ENCODE measurements at places on chromosomes 12 and 14.
A peak's percentile ranks its signal among the peaks of the same experiment; 100 is the strongest.

GRCh38 chr14:100070310-100070709, 5.1 kb downstream of the EVL start:
- peak; percentile 36 for DNase-seq

DNA sequence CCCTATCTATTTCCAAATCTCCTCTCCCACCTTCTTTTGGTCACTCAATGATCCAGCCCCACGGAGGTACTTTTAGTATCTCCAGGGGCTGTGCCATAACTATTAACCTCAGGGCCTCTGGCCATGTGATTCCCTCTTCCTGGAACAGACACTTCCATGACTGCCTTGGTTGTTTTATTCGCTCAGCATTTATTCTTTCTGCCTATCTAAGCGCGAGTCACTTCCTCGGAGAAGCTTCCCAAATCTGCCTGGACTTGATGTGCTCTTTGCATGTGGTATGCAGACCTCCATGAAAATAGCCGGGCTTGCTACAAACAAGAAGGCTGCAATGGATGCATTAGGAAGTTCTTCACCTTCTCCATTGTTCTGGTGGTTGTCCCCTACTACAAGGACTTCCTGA, 939.0 kb upstream of the TMEM132C start:
- DNase-seq = no peak

- DNase-seq = no peak
Measured at GRCh38 chr12:4240981-4241380, 32.6 kb upstream of the CCND2 start.

- DNase-seq = no peak
Measured at GRCh38 chr12:119642986-119643385, 24.9 kb upstream of the PRKAB1 start.

DNA sequence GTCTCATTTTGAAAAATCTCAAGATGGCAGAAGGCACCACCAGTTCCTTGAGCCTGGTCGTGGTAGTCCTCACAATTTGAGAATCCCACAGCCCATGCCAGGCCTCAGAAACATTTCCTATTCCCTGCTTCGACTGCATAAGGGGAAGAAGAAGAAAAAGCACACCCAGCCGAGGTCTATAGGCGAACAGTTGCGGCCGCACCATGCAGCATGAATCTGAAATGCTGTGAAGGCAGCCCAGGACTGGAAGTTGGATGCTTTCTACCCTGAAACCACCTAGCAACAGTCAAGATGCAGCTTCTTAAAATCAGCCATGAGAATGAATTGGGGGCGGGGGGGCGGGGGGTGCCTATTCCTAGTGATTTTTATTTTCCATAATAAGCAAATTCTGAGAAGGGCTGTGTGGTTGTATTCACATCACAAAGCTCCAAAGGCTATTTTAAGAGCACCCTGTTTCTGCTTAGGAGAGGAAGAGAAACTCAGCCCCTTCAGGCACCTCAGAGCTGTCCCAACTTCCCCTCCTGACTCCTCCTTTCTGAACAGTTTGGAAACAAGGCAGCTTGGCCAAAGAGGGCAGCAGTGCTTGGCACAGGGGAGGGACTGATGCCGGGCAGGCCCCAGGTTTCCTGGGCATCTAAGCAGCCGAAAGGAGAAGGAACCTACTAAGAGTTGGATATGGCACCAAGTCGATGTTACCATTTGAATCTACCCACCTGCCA, 172.5 kb upstream of the FOXN3 start:
- DNase-seq = no peak

- no peak for DNase-seq
Measured at GRCh38 chr12:15829949-15830348, 40.8 kb upstream of the EPS8 start.

DNA sequence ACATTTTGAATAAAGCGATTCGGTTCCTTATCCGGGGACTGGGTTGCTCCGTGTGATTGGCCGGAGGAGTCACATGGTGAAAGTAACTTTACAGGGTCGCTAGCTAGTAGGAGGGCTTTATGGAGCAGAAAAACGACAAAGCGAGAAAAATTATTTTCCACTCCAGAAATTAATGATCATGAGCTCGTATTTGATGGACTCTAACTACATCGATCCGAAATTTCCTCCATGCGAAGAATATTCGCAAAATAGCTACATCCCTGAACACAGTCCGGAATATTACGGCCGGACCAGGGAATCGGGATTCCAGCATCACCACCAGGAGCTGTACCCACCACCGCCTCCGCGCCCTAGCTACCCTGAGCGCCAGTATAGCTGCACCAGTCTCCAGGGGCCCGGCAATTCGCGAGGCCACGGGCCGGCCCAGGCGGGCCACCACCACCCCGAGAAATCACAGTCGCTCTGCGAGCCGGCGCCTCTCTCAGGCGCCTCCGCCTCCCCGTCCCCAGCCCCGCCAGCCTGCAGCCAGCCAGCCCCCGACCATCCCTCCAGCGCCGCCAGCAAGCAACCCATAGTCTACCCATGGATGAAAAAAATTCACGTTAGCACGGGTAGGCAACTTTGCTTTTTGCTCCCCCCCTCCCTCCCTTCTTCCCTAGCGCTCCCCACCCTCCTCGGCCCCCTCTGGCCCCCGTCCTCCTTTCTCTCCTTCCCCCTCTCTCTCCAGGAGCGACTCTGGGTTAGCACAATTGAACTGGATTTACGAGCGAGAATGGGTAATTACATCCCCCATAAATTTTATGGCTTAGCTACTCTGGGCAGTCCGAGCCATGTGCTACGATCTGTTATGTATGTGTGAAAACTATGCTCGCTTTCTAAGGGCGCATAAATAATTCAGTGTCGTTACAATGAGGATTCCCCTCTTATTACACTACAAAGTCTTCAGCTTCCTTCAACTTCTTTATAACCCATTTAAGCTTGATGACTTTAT, at the start of gene HOXC4:
Gene HOXC4, plus strand, starts transcription at position 85 of the 991 bp plus-strand sequence. Its CDS starts 88 bp downstream, at position 173.
- DNase-seq = no peak

DNA sequence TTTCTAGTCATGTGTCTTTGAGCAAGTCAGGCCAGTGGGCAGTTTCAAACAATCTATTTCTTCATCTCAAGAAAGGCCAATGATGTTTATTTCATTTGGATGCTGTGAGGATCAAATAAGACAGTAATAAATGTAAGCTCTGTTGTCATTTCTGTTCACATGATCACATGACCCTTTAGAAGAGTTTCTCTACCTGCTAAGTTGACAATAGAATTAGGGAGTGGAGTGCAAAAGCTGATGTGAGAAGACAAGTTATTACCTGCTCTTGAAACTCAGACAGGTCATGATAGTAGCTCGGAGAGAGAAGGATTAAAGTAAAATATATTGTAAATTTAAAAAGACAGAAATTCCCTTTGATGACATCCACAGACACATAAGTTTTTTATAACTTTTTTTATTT, 37.3 kb upstream of the DCN start:
- DNase-seq = no peak

DNA sequence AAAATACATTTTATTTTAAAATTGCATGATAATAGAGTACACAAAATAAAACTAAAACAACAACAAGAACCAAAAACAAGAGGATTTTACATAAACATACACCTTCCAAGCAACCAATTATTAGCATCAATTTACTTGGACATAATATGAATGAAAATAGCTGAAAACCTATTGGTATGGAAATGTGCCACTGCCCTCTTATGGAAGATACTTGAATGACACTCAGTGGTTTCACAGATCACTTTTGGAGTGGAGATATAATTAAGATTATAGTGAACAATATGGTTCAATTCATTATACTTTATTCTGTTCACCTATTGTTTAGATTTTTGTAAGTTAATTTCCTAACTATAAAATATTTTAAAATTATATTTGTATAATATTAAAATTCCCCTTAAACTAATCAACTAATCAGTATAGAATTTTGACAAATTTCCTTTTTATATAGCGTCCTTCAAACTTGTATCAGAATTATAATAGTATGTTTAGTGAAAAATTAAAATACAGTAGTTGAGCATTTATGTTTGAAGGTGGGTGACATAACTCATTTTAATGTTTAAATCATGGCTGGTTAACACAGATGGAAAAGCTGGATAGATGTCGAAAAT, 70.1 kb downstream of the SLC6A15 start:
- DNase-seq = no peak

- no peak for DNase-seq
Measured at GRCh38 chr12:130970165-130970907, 16.6 kb downstream of the ADGRD1 start.

- DNase-seq = no peak
Measured at GRCh38 chr12:23098110-23098509, 473.1 kb downstream of the ETNK1 start.

- DNase-seq = no peak
Measured at GRCh38 chr14:92143962-92144361, 22.2 kb downstream of the CPSF2 start.

DNA sequence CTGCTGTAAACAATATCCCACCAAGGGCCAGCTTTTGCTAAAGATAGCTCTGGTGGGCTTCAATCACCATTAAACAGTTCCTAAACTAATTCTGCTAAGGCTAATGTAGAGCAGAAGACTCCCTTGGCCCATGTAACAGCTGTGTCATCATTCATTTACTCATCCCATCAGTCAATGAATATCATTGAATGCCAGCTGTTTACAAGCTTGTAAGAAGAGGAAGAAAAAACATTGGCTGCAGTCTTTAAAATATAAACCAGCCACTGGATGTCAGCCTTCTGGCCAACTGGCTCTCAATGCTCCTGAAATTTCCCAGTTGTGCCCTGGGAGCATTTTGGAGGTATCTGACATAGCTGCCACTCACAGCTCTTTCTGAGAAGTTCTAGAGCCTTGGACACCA, 18.0 kb upstream of the MAP3K9 start:
- DNase-seq = no peak

DNA sequence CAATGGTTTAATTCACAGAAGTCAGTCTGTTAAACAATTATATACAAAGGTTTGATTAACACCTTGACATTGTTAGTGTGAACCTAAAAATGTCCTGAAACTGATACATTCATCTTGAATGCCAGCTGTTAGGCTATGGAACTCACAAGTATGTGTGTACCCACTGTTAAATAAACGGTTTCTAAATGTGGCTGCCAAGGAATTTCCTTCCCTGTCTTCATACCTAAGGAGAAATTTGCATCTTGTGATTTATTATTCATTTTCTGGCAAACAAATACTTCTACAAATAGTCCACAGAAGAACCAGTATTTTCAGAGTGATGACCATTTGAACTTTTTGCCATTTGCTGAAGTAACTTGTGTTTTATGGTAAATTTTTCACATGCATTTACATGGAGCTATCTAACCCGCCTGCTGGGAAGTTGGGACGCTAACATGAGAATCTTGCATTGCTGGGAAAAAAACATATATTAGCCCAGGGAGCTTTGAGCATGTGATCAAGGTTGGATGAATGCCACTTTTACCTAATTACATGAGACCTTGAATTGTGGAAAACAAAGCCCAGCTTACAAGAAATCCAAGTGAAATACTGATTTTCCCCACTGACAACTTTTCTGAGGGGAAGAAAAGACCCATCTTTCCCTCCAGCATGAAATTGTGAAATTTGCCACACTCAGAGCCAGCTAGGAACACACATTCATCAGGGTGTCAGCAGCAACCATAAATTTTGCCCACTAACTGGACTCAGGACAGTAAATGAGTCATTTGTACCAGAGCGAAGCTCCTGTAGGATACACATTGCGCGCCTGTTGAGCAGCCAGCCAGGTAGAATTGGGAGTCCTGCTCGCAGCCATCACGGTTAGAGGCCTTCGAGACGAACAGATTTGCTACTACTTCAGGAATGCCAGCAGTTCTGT, 118.0 kb downstream of the KICS2 start:
- DNase-seq = no peak

GRCh38 chr12:108210001-108210400, 80.9 kb downstream of the WSCD2 start:
- DNase-seq = no peak

GRCh38 chr12:118880720-118881493, 100.4 kb upstream of the SRRM4 start:
- no peak for DNase-seq

DNA sequence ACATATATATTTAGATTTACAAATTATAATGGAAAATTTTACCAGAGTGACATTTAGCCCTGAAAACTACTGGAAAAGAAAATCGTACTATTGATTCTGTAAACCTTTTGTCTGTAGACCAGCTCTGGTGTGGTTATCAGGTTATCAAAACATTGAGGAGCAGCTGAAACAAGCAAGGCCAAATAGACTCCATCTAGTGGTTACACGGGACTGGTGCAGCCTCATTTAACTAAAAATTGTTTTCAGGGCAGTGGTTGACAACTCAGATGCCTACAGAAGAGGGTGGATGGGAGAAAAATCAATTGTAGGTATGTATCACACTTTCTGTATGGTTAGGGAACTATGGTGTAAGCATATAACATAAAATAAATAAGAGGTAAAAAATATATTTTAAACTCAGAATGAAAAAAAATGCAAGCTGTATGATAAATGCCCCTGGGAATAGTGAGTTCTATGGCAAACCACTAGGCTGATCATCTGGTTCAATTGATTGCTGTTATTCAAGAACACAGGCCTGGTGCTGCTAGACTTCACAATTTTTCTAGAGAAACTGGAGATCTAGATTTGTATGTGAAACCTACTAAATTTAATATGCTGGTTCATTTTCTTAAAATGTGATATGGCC, 51.2 kb downstream of the ACSS3 start:
- no peak for DNase-seq

DNA sequence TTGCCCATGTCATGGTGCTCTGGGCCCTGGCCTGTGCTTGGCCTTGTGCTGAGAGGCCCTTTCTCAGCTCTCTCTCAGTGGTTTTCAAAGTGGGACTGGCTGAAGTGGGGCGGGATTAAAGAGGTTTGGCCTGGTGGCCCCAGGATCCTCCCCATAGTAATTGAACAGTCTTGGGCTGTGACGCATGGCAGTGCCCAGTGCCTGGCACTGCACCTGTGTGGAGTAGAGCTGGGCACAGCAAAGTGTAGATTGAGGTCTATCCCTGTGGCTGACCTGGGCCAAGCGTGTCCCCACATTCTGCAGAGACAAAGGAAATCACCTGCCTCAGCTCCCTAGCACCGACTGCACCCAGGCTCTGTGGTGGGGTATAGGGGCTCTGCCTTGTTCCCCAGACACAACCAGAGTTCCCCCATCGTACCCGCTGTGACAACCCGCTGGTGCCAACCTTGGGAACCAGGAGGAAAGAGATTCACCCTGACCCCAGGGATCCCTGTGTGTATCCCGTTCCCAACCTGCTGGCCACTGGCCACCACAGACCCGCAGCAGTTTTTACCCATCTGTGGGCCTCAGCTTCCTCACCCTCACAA, 9.9 kb upstream of the CYP46A1 start:
- no peak for DNase-seq

DNA sequence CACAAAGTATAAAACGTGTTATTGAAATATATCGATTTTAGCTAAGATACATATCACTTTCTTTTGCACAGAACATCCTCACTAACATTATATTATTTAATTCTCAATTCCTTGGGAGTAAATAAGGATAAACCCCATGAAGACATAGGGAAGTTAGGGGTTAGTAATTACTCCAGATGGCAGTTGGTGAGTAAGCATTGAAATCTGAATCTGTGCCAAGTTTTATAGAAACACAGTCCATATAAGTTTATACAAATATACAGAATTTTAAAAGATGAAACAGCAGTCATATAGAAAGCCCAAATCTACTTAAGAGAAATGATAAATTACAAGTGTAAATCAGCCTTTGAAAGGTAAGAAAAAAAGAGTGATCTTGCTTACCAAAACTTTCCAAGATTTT, 200.4 kb upstream of the SYT10 start:
- DNase-seq = no peak

- no peak for DNase-seq
Measured at GRCh38 chr12:9868951-9869306, 225 bp downstream of the CLEC2B start.

All from activated gamma-delta T cell treated with Interleukin-2 at 50 U/mL for 16 hours (primary cell).